ENCODE measurements at places on chromosomes 5 and 9.

DNA sequence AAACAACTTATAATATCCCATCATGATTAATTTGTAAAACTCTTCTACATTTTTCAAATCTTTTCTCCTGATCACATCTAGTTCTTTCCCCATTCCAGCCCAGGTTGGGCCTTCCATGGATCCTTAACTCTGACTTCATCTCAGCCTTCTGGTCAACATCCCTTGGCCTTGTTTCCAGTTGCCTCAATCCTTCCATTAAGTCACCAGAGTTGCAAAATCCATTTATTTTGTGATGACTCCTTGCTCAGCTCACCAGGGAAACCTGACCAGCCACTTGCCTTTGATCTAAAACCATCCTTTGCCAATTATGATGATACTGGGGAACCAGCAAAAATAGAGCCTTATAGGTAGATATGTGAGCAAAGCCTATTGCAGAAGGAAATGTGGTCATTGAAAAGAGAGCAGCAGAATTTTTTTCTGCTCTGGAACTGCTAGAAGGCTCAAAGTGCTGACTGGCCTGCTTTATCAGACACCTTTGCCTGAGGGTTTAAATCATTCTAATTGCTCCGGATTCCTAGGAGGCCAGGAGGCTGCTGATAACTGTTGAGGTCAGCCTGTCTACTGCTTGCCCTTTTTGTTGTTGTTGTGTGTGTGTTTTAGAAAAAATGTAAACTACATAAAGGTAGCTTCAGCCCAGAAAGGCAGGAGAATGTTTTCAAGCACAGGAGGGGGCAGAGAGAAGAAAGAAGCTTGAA, 512.2 kb upstream of the GRIA1 start:
- DNase-seq: no peak

DNA sequence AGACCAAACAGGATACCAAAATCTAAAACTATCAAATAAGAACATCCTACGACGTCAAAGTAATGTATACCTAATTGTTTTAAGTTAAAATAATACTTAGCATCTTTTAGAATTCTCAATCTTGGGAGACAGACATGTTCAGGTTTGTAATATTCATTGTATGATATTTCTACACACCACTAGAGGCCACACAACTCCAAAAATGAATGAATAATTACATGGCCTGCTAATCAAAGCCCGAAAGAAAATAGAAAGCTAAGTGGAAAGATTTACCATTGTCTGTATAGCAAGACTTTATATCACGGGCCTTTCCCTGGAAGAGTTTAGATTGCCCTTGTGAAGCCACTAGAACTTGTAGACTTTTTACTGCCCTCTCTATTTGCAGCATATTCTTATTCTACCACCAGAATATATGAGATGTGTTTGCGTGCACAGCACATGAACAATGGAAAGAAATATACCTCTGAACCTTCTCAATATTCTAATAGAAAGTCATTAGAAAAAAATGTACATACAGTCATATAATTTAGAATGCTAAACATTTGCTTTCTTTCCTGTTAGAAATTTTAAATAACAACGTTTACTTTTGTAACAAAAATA, 380.1 kb upstream of the NUDT12 start:
- DNase-seq: peak; percentile 36

- DNase-seq: no peak
These were observed 102.3 kb downstream of the GLDC start for GRCh38 chr9:6543204-6543603.

- peak; percentile 76 for DNase-seq
These were observed 3.0 kb downstream of the GDNF start for GRCh38 chr5:37836592-37837413.

GRCh38 chr5:88876714-88877113, 6.3 kb downstream of the MEF2C start:
- DNase-seq: no peak

Measured in ELR (cell line).